ENCODE measurements at places on chromosomes 16 and 17.

- H3K27ac ChIP-seq: no peak overlapping the region
- H3K4me3 ChIP-seq: no peak overlapping the region
- no peaks in the 10 kb centered on the region for H3K4me1 ChIP-seq
- H3K27me3 ChIP-seq: no peaks in the 10 kb centered on the region
- DNase-seq: no peak
Observed at GRCh38 chr17:17063546-17064122, 21.4 kb downstream of the MPRIP start.

- no peaks in the 10 kb centered on the region for H3K4me1 ChIP-seq
- no peak overlapping the region for H3K4me3 ChIP-seq
- no peak overlapping the region for H3K27ac ChIP-seq
- no peaks in the 10 kb centered on the region for H3K27me3 ChIP-seq
- H3K36me3 ChIP-seq: no peaks in the 10 kb centered on the region
- DNase-seq: no peak
Observed at GRCh38 chr16:75029854-75030253, 31.0 kb downstream of the ZNRF1 start.

- H3K27ac ChIP-seq: no peak overlapping the region
- H3K27me3 ChIP-seq: no peaks in the 10 kb centered on the region
- H3K36me3 ChIP-seq: no peaks in the 10 kb centered on the region
- no peaks in the 10 kb centered on the region for H3K4me1 ChIP-seq
Observed at GRCh38 chr17:39848600-39848999, 15.5 kb downstream of the IKZF3 start.

GRCh38 chr17:57551321-57552079, 193.6 kb downstream of the CCDC182 start:
- no peak for DNase-seq
- no peaks in the 10 kb centered on the region for H3K36me3 ChIP-seq
- no peak overlapping the region for H3K4me3 ChIP-seq

DNA sequence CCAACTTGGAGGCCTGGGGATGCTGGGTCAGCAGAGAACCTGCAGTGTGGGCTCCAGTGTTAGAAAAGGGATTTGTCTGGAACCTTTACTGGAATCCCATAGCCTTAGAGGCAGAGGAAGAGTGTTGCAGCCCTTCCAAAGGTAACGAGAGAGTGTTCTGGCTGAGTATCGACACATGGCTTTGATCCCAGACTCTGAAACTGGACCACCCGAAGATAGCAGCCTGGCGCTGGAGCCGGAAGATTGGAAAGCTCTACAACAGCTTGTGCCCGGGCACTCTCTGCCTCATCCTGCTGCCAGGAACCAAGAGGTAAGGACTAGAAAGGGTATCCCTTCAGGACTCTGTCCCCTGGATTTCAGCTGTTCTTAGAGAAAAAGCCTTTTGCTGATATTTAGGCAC, 39.7 kb downstream of the REXO5 start:
- H3K36me3 ChIP-seq: peaks cover 92% of the 10 kb centered on the region
- no peaks in the 10 kb centered on the region for H3K27me3 ChIP-seq
- H3K4me3 ChIP-seq: no peak overlapping the region
- no peak for DNase-seq
- no peak overlapping the region for H3K27ac ChIP-seq

- H3K4me1 ChIP-seq: no peaks in the 10 kb centered on the region
- DNase-seq: no peak
- H3K4me3 ChIP-seq: no peak overlapping the region
- H3K36me3 ChIP-seq: no peaks in the 10 kb centered on the region
- H3K27me3 ChIP-seq: no peaks in the 10 kb centered on the region
- H3K27ac ChIP-seq: no peak overlapping the region
Observed at GRCh38 chr16:75810342-75810741, 84.1 kb upstream of the CPHXL start.

DNA sequence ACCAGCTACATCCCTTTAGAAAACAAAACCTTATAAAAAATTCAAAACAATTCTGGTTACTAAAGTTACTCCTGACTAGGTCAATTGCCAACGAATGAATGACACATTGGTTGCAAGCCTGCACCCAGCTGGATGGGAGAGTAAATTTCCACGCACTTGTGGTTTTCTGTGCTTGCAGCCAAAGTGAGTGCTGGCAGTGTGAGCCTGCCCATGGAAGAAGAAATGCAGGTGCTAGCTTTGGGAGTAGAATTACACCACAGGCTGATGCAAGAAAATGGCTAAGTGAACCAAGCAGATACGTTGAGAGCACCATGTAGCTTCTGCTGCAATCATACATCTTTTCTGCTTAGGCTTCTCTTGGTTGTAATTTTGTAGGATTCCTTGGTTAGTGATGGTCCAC, 74.6 kb downstream of the SYCE1L start:
- peaks cover 4% of the 10 kb centered on the region for H3K27me3 ChIP-seq
- H3K4me3 ChIP-seq: no peak overlapping the region

DNA sequence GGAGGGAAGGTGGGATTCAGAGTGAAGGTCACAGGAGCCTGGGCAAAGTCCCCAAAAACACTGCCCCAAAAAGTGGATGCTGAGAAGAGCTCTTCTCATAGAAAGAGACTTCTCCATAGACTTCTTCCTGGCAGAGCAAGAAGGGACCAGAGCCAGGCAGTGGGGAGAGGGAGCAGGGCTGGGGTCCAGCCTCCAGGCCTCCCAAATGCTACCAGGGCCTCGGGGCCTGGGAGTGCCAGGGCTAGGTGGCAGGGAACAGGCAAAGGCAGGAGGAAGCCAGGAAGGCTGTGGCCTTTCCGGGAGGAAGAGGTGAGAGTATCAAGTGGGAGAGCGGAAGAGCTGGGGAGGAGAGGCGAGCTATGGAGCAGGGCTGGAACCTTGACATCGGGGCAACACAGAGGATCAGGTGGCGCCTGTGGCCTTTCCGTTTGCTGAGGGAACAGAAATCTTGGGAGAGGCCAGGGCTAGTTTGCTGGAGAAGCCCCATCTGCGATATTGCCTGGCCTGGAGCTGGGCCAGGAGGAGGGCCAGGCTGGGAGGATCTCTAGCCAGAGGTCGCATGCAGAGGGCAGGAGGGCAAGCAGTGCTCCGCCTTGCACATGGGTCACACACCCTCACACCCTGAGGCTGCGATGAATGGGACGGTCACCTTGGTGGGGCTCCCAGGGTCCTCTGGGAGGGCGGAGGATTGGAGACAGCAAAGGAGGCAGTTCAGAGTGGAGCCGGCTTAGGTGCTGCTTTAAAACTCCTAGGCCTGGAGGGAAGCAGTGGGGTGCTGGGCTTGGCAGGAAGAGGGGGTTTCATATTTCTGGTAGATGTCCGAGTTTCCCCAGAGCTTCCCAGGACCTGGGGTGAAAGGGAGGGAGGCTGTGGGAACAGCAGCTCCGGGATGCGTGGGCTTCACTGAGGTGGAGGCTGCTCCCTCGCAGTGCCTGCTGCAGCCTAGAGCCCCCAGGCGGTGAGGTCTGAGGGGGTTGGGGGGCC, 3.4 kb downstream of the SLC16A5 start:
- H3K4me1 ChIP-seq: peaks cover 32% of the 10 kb centered on the region
- H3K27me3 ChIP-seq: no peaks in the 10 kb centered on the region
- no peak for DNase-seq

DNA sequence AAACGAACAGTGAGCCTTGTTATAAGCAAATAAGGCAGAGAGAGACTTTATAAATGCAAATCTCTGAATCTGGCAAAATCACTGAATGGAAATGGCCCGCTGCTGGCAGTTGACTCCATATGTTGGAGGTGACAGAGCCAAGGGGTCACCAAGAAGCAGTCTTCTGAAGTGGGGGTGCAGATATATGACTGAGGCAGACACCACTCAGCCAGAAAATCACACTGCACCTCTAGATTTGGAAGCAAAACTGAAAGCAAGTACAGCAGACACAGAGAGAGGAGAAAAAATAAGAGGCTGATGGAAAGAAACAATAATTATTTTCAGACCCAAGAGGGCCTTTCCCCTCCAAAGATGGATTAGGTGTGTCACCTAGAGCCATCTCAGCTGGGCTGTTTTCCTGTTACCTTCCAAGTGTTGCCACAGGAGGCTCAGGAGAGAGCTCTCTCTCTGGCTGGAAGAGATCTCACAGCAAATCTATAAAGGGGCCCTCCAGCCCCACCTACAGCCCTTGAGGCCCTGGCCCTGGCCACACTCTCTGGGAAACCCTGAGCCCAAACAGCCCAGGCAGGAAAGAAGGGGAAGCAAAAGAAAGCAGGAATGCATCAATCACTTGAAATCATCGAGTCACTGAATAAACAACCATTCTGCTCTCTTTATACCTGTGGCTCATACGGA, 585.1 kb upstream of the PSMD7 start:
- no peaks in the 10 kb centered on the region for H3K36me3 ChIP-seq
- no peak overlapping the region for H3K27ac ChIP-seq
- no peaks in the 10 kb centered on the region for H3K27me3 ChIP-seq
- DNase-seq: no peak

DNA sequence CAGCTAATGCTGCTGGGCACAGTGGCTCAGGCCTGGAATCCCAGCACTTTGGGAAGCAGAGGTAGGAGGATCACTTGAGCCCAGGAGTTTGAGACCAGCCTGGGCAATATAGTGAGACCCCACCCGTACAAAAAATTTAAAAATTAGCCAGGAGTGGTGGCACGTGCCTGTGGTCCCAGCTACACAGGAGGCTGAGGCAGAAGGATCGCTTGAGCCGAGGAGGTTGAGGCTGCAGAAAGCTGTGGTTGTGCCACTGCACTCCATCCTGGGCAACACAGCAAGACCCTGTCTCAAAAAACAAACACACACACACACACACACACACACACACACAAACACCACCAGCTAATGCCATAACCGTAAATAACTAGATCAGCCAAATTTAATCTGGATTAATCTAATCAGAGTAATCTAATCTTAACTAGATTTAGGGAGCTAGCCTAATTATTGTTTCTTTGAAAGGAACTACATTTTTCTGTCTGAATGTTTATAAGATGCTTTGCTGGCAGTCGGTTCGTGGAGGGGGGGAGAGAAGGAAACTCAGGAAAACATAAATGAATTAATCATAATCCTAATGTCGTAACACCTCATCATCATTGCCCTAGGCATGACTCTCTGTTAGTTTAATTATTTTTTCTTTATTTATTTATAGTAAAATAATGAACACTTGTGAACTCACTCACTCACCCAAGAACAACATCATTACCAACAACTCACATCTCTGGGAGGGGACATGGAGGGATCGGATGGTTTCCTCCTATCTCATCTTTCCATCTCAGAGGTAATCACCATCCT, 12.5 kb upstream of the RBBP6 start:
- H3K27me3 ChIP-seq: peaks cover 7% of the 10 kb centered on the region
- no peaks in the 10 kb centered on the region for H3K4me1 ChIP-seq
- no peaks in the 10 kb centered on the region for H3K36me3 ChIP-seq
- no peak for DNase-seq

DNA sequence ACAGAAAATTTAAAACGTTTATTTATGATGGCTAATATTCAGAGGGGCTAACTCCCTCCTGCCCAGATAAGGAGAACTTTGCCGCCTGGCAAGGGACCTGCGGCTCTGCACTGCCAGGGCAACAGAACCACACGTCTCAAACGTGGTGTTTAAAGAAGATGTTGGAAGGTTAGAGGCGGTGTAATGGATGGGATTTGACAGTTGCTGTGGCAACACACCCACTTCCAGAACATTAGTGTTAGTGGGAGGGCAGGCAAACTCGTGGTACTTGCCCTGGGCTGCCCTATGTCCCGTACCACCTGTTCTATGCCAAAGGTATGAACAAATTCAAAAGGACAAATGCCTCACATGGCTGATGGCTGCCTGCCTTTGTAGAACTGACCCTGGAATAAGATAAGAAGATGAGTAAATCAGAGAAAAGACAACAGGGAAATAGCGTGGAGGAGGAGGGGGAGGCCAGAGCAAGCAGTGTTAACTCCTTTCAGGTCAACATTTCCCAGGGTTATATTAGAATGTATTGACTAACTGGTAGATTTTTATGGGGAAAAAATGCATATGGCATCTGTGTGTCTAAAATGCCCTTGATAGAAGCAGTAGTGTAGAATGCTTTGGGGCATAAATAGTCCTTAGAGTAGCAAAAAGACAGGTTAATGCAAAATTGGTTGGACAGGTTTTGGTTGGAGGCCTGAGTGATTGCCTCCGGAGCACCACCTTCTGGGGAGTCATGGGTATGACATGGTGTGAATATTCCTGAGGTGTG, 30.8 kb downstream of the HLF start:
- H3K4me3 ChIP-seq: no peak overlapping the region
- H3K27me3 ChIP-seq: peaks cover 2% of the 10 kb centered on the region
- H3K4me1 ChIP-seq: no peaks in the 10 kb centered on the region
- no peak overlapping the region for H3K27ac ChIP-seq
- H3K36me3 ChIP-seq: no peaks in the 10 kb centered on the region

DNA sequence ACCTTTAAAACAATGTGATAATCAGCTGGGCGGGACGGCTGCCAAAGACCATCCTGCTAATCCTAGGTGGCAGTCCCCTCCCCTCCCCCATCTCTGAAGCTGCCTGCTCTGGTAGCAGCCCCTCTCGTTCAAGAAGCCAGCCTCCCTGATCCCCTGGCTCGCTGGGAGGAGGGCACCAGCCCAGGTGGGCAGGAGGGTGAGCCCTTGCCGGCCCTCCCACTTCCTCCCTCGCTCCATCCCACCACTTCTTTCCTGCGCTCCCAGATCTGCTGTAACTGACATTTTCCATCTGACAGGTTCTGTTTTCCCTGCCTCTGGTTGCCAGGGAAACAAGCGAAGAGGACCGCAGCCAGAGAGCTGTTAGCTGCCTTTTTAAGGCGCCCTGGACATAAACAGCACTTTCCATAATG, 155.7 kb upstream of the TNRC6C start:
- H3K27me3 ChIP-seq: peaks cover 6% of the 10 kb centered on the region
- peak; percentile 66 for DNase-seq
- no peaks in the 10 kb centered on the region for H3K36me3 ChIP-seq
- no peak overlapping the region for H3K27ac ChIP-seq

DNA sequence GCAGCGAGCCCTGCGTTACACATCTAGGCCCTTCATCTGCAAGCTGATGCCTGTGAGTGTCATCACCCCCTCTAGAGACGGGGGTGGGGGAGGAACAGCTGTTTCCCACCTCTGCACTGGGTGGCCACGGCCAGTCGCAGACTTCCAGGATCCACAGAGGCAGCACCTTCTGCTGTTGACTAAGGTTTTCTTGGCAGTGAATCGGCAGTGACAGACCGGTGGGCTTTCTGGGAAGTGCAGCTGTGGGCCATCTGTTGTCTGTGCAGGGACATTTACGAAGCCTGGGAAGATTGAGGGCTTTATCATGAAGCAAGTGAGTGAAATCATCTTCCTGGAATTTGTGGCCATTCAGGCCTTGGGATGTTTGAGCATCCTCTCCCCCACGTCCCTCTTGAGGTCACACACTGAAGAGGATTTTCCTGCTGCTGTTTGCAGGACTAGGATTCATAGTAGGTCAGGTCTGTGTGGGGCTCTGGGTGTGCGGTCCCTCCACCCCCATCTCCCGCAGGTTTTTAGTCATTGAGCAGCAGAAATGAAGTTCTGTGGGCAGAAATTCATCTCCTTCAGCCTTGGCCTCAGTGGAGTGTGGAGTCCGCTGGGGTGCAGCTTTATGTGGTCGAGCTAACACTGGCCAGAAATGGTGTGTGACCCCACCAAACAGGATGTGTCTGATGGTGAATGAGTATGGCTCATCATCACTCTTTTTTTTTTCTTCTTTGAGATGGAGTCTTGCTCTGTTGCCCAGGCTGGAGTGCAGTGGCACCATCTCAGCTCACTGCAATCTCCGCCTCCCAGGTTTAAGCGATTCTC, 12.0 kb downstream of the PGS1 start:
- H3K36me3 ChIP-seq: peaks cover 61% of the 10 kb centered on the region
- no peak for DNase-seq
- H3K27me3 ChIP-seq: no peaks in the 10 kb centered on the region
- H3K4me3 ChIP-seq: no peak overlapping the region

- peaks cover 2% of the 10 kb centered on the region for H3K36me3 ChIP-seq
- H3K4me1 ChIP-seq: peaks cover 34% of the 10 kb centered on the region
- no peak overlapping the region for H3K4me3 ChIP-seq
- peak; percentile 56 for DNase-seq
Observed at GRCh38 chr16:85393674-85394451, 219.3 kb upstream of the GSE1 start.

Measured in neuronal stem cell (in vitro differentiated cells).